ENCODE measurements at places on chromosomes 16 and 17. TPM values are rescaled to one million over a fixed set of nuclear protein-coding genes. Genes with fewer than 3 reads are reported as not detected.

DNA sequence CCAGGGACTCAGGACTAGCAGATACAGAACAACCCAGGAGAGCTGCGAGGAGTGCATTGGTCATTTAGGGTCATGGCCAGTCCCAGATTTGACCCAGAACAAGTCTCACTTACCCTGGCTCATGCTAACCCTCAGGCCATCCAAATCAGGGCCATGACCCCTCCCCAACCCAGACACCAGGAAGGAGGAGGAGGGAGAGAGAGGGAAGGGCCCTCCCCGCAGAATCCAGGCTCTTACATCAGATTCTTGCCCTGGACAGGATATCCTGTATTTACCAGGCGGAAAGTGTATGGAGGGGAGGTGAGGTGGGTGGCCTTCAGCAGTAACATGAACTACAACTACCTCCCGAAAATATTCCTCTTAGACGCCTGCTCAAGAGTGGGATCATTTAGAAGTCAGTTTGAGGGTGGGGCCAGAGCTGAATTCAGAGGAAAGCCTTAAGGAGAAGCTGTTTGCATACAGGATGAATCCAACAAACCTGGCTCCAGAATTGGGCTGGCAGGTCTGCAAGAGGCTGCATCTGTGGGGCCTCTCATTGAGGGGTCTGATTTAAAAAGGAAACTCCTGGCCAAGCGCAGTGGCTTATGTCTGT lies 2.1 kb downstream of the VAT1 start:
- no peak for DNase-seq

Gene CDRT4
- 2.0 TPM for total RNA-seq

GRCh38 chr16:66335704-66336329 lies 30.7 kb upstream of the CDH5 start:
- no peak for DNase-seq

- DNase-seq: no peak
Observed at GRCh38 chr16:12951392-12951791, 50.0 kb downstream of the SHISA9 start.

Gene CDR2L
- 25.4 TPM for total RNA-seq

DNA sequence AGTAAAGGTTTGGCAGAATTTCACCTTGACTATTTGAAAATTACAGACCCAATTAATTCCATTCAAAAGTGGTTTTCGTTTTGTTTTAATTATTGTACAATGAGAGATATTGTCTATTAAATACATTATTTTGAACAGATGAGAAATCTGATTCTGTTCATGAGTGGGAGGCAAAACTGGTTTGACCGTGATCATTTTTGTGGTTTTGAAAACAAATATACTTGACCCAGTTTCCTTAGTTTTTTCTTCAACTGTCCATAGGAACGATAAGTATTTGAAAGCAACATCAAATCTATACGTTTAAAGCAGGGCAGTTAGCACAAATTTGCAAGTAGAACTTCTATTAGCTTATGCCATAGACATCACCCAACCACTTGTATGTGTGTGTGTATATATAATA lies 72.6 kb downstream of the CDK12 start:
- DNase-seq: no peak

Gene KIF1C
- 31.3 TPM for total RNA-seq
